ENCODE measurements at places on chromosomes 3 and 15. TPM values are rescaled to one million over a fixed set of nuclear protein-coding genes. Genes with fewer than 3 reads are reported as not detected.

- no peak for DNase-seq
Observed at GRCh38 chr15:77187751-77188464, 117.0 kb upstream of the TSPAN3 start.

Gene PLA2G4E
- not detected for total RNA-seq

Gene C3orf85
- total RNA-seq: not detected

Gene NMB
- total RNA-seq: 3.1 TPM

Gene CHDH
- total RNA-seq: 1.8 TPM

Gene PODXL2
- 13.5 TPM for total RNA-seq

GRCh38 chr15:97915261-97915660 lies 45.2 kb upstream of the ARRDC4 start:
- DNase-seq: no peak

GRCh38 chr3:12679468-12679867 lies 15.6 kb upstream of the RAF1 start:
- no peak for DNase-seq

Measured in uterus (tissue), 4 donors.